CD4-positive, alpha-beta T cell (primary cell): ENCODE measurements at places on chromosomes 11 and 22. TPM values are rescaled to one million over a fixed set of nuclear protein-coding genes. Genes with fewer than 3 reads are reported as not detected.

DNA sequence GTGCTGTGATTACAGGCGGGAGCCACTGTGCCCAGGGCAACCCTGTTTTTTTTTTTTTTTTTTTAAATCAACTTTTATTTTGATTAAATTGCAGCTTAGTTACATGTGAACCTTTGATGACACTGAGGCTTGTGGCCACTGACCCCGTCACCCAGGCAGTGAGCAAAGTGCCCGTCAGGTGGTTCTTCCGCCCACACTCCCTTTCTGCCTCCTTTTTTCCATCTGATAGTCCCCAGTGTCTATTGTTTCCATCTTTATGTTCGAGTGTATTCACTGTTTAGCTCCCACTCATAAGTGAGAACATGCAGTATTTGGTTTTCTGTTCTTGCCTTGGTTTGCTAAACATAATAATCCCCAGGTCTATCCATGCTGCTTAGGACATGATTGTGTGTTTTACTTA is 110.9 kb upstream of the GRK3 start:
- H3K4me3 ChIP-seq: no peak overlapping the region
- no peak overlapping the region for H3K27ac ChIP-seq
- H3K27me3 ChIP-seq: no peaks in the 10 kb centered on the region
- peaks cover 19% of the 10 kb centered on the region for H3K4me1 ChIP-seq

DNA sequence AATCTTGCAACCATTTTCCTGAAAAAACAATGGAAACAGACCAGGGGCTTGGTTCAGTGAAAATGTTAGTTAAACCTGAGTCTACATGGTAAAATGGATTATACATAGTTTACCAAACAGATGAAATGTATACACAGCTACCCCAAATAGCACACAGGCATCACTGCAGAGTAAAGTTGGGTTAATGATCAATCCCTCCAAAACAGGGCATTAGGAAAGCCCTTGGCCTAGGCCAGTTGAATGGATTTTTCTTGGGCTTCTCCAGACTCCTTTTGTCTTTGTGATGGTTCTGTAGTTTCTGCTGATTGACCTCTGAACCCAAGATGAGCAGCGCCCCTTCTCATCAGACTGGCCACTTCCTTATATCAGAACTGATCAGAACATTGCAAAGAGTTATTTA is 173.5 kb downstream of the RRAS2 start:
- H3K27me3 ChIP-seq: no peaks in the 10 kb centered on the region
- no peaks in the 10 kb centered on the region for H3K36me3 ChIP-seq
- H3K4me3 ChIP-seq: no peak overlapping the region
- no peak overlapping the region for H3K27ac ChIP-seq
- DNase-seq: no peak

DNA sequence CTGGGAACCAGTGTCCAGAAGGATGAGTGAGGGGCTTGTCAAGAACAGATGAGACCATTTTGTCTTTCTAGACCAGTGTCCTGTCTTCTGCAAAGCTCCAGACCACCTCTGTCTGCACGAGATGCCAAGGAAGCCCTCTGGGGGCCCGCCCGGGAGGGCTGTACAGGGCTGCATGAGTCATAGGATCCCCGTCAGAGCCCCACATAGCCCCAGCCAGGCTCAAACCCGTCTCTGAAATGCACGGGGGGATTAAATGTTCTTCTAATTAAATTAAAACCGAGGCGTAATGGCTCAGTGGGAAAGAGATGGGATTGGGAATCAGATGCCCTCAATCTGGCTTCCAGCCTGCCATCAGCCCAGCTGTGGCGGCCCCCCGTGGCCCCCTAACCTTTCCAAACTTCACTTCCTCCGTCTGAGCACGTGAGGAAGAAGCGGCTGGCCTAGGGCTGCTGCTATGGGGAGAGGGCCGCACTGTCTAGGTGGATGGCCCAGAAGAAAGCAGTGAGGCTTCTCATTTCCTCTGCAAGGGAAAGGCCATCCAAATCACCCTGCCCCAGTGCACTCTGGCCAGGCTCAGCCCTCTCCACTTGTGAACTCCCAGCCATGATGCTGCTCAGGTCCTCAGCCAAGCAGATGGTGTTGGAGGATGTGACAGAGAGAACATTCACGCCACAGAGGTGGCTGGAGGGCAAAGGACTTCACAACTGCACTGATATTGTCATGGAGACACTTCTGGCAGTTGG is 32.8 kb downstream of the KCNQ1OT1 start:
- H3K36me3 ChIP-seq: peaks cover 10% of the 10 kb centered on the region
- no peaks in the 10 kb centered on the region for H3K4me1 ChIP-seq
- no peak overlapping the region for H3K4me3 ChIP-seq
- no peaks in the 10 kb centered on the region for H3K27me3 ChIP-seq
- no peak overlapping the region for H3K27ac ChIP-seq

GRCh38 chr22:22767876-22768602 is 119.6 kb upstream of the IGLL5 start:
- DNase-seq: no peak
- H3K27me3 ChIP-seq: no peaks in the 10 kb centered on the region
- no peaks in the 10 kb centered on the region for H3K36me3 ChIP-seq
- no peak overlapping the region for H3K4me3 ChIP-seq
- no peak overlapping the region for H3K27ac ChIP-seq

GRCh38 chr11:85347291-85347690 is 279.9 kb downstream of the DLG2 start:
- DNase-seq: no peak
- no peak overlapping the region for H3K4me3 ChIP-seq
- no peaks in the 10 kb centered on the region for H3K4me1 ChIP-seq
- no peak overlapping the region for H3K27ac ChIP-seq
- H3K36me3 ChIP-seq: no peaks in the 10 kb centered on the region
- no peaks in the 10 kb centered on the region for H3K27me3 ChIP-seq

The WT1 gene
- total RNA-seq: not detected

DNA sequence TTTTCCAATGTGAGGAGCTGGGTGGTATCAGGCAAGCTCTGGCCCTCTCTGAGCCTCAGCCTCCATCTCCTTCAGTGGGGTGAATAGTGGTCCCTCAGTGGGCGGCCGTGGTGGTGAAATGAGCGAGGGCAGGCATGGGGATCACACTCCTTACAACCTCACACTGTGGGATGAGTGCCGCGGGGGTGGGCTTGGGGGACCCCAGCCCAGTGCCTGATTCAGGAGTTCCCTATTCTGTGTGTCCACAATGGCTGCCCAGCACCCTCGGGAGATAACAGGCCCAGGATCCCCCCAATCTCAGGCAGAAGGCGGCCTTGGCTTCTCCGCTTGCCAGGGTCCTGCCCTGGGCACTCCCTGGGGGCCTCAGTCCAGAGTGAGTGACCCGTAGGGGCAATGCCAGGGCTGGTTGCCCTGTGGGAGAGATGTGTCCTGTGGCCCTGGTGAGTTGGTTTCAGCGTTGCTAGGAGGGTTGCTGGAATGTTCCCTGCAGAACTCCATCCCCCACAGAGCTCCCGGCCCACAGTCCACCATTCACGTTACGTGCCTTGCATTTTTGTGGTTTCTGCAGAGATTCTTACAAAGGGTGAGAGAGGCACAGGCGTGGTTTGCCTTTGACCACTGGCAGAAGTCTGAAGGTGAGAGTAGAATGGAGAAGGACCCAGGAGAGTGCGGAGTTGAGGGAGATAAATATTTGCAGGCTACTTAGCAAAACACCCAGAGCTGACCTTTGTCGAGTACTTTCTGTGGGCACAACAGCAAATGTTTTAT is 2.9 kb downstream of the ALDH3B1 start:
- peaks cover 5% of the 10 kb centered on the region for H3K4me1 ChIP-seq
- no peaks in the 10 kb centered on the region for H3K27me3 ChIP-seq
